ENCODE measurements at places on chromosomes 2 and 18.

DNA sequence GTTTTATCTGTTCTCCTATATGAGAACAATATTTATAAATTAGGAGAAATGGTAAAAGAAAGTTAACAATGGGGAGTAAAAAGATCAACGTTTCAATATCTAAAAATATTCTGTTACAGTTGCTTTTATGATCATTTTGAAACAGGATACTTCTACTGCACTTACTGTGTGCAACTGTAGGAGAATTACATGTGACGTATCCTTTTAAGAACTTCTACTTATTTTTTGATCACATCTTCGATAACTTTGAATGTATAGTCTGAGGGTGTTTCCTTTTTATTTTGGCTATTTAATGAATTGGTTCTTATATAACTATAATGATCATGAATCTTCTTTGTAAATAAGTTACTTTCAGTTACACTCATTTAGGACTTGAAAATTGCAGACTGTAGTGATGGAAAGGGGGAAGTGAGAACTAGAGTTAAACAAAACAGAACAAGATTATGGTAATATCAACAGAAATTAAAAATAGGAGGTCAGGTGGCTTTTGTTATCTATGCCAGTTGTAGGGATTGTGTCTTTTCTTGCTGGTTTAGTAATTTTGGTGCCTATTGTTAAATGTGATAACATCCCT lies 109.9 kb downstream of the MSTN start:
- no peak for DNase-seq

DNA sequence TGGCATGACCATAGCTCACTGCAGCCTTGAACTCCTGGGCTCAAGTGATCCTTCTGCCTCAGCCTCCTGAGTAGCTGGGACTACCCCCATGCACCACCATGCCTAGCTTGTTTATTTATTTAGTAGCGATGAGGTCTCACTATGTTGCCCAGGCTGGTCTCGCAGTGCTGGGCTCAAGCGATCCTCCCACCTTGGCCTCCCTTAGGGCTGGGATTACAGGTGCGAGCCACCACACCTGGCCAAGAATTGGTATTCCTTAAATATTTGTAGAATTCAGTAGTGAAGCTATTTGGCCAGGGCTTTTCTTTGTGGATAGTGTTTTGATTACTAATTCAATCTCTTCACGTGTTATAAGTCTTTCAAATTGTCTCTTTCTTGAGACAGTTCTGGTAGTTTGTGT lies 56.0 kb downstream of the ODC1 start:
- DNase-seq, result no peak

DNA sequence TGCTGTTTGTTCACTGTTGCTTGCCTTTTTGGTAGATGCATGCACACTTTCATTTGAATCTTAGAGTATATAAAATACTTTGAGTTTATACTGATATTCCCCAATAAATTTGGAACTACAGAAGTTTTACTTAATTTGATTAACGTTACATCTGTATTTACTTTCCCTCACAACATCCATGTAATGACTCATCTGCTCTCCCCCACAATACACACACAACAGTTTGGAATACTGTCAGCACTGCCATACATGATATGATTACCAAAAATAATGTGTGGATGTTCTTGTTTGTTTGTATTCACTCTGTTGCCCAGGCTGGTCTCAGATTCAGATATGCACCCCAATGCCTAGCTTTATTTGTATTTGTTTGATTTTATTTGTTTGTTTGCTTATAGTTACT lies 144.2 kb downstream of the WDR7 start:
- DNase-seq, result no peak

DNA sequence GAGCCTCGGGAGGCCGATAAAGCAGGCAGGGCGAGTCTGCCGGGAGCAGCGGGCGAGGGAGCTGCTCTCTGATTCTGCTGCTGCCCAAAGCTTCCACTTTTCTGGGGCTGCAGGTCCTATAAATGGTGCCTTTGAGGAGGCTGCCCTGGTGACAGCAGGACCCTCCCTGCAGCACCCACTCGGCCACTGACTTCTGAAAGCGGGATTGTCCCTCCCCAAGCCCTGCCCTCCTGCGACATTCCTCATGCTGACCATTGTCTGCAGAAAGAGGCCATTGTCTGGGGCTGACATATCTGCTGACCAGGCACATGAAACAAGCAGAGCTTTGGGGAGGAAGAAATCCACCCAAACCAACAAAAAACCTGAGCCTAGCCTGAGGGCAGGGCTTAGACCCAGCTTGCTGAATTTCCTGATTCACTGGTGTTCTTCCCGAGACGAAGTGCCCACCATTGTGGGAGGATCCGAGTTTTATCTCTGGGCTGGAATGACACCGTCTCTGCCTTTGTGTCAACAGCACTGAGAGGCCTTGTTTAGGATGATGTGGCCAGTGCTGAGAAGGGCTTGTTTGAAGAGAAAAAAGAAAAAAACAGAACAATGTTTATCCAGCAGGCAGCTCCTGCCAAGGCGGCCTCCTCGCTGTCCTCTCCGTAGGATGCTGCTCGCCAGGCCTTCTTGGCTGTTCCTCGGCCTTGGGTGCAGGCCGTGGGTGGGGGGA lies 129.7 kb downstream of the MYCN start:
- DNase-seq, result no peak
